ENCODE measurements at places on chromosomes 12 and 14.
A peak's percentile ranks its signal among the peaks of the same experiment; 100 is the strongest.

DNA sequence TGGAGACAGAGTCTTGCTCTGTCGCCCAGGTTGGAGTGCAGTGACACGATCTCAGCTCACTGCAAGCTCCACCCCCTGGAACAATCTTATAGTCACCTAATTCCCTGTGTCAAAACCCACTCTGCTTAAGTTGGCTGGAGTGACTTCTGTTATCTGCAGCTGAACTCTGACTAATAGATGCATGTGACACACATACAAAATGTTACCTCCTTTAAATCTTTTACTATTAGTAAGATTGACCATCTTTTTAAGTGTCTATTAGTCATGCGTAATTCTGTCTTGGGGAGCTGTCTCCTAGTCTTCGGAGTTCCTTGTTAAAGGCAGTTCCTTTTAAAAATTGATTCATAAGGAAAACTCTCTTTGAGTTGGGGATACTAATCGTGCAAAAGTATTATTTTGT lies 7.4 kb downstream of the IFI27L1 start:
- no peak for DNase-seq

DNA sequence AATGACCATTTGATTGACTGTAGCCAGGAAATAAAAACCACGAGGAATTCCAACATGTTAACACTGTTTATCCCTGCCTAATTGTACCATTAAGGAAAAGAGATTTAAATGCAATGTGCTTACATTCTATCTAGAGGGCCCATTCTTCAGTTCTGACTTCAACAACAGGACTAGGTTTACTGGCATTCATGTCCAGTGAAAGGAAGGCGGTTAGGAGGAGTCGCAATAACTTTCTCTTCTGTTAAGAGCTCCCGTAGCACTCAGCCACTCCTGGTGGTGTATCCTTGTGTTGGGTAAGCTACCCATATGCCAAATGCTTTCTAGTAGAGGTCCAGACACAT lies 154.7 kb downstream of the STXBP6 start:
- no peak for DNase-seq

- DNase-seq: no peak
Observed at GRCh38 chr12:95546491-95546813, 4.8 kb downstream of the USP44 start.

DNA sequence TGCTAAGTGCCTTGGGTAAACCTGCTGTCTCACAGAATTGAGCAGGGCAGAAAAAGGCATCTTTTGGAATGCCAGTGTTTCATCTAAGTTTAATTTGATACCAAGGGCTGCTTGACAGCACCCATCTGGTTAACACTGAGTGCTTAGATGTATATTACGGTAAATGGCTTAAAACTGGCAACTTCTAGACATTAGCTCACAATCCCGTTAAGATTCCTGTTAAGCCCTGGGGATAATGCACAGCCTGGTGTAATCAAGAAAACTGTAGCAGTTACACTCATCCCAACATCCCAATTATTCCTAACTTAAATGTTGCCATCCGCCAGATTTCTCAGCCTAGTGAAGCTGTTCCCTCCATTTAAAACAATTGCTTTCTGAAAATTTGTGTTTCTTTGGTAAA lies 29.9 kb downstream of the PPFIBP1 start:
- DNase-seq: no peak

DNA sequence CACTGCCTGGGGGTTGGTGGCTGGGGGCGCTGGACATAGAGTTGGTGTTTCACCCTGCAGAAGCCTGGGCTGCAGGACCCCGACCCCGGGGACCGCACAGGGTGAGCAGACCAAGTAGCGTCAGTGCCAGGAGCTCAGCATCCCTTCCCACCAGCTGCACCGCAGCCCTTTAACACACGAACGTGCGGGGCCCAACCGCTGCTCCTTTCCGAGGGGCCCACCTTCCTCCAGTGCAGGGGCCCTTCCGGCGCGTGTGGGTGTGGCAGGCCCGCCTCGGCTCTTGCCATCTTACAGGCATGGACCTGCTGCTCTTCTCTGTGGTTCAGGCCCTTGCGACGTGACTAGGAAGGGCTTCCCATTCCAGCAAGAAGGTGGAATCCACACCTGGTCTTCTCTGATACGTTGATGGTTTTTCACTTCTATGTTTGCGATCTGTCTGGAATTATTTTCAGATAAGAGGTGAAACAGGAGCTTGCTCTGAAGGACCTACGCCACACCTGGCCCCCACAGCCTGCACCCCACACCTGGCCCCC lies 47.8 kb downstream of the LRCOL1 start:
- DNase-seq: no peak

- DNase-seq: no peak
Observed at GRCh38 chr12:3755898-3756297, 3.0 kb upstream of the CRACR2A start.

GRCh38 chr12:15963271-15963670 lies 52.1 kb downstream of the DERA start:
- DNase-seq: no peak

- no peak for DNase-seq
Observed at GRCh38 chr12:38736821-38737220, 168.6 kb downstream of the CPNE8 start.

GRCh38 chr14:92411941-92412340 lies 89.0 kb downstream of the SLC24A4 start:
- no peak for DNase-seq

DNA sequence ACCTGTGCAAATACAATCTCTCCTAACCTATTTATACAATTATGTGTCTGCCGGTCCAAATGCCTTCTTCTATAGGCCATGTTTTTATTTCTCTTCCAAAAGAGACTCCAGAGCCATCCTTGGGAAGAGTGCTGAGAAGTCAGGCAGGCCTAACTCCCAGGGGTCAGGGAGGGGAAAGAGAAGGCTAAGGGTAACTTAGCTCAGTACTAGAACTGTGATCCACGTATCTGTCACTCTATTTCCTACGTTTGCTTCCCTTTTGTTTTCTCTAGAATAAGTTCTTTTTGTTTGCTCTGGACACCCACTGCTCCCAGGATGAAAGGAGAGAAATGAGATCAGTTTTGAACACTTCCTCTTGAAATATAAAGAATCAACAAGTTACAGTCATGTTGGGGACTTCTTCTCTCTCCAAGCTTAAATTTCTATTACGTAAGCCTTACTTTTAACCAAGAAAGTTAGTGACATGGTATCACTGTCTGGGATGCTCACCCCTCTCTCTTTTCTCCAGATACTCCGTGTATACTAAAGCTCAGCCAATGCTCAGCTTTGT lies 79.2 kb downstream of the DAD1 start:
- no peak for DNase-seq

GRCh38 chr14:29752221-29752923 lies 175.3 kb downstream of the PRKD1 start:
- no peak for DNase-seq

DNA sequence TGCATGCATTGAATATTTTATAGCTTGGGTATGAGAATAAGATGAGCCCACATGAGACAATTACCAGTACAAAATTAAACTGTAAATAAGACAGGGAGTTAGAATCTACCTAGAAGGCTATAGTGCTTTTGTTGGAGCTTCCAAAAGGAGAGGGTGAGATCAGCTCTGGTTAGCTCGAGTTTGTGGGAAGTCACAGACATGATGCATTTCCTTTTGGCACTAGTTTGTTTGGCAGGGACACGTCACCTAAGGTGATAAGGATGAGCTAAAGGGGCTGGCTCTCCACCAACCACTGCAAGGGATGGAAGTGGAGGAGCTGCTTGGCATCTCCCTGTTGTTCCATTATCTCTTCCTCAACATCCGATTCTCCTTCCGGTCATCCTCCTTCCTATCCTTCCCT lies 48.5 kb upstream of the CPM start:
- DNase-seq: no peak

GRCh38 chr14:71398450-71398849 lies 491.2 kb downstream of the PCNX1 start:
- DNase-seq: no peak

- DNase-seq: no peak
Observed at GRCh38 chr12:52242442-52243258, 9.6 kb downstream of the KRT7 start.

DNA sequence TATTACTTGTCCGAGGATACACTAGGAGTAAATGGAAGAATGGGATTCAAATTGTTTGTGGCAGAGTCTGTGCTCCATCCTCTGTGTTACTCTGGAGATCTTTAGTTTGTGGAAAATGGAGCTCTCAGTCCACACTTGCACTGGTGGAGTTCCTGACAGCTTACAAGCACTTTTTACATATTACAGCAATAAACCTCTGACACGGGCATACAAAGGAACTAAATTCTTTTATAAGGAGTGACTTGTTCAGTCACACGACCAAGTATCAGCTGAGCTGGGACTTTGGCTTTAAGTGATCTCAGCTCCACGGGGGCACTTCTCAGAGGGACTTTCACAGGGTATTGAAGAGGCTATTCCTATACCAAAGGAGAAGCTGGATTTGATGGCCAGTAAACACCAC lies 417.5 kb downstream of the LRIG3 start:
- no peak for DNase-seq

DNA sequence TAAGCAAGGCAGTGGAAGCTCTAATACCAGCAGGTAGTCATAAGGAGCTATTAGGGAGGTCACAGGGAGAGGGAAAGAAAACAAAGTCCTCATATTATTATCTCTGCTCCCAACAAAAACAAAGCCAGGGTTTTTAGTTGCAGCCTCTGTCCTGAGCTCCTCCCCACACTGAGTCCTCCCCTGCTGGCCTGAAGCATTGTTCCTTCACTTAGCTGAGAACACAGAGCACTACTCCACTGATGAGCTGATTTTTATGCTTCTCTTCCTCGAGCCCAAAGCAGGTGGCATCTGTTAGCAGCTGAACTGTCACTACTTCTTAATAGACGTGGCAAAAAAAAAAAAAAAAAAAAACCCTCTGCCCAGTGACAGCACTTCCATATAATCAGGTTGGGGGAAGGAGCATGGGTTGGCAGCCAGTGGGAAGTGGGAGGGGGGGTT lies 10.5 kb upstream of the STAC3 start:
- no peak for DNase-seq

- no peak for DNase-seq
Observed at GRCh38 chr12:26130728-26131127, 5.9 kb upstream of the BHLHE41 start.

DNA sequence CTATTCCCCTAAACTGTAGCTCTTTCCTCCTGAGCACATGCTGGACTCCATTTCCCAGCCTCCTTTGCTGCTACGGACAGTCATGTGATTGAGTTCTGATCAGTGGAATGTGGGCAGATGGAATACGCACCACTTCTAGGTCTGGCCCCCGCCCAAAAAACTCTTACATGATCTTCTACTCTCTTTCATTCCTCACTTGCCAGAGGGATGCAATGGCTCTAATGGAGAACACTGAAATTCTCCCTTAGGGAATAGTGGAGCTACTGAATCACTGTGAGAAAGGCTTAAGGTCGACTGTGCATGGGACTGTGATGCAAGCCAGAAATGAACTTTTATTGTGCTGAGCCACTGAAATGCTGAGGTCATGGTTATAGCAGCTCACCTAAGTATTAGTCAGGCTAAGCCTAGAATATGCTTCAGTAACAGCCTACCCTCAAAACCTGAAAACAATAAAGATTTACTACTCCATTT lies 13.0 kb upstream of the TMED2 start:
- no peak for DNase-seq

- DNase-seq: no peak
Observed at GRCh38 chr12:93221841-93222240, 155.9 kb upstream of the NUDT4 start.

DNA sequence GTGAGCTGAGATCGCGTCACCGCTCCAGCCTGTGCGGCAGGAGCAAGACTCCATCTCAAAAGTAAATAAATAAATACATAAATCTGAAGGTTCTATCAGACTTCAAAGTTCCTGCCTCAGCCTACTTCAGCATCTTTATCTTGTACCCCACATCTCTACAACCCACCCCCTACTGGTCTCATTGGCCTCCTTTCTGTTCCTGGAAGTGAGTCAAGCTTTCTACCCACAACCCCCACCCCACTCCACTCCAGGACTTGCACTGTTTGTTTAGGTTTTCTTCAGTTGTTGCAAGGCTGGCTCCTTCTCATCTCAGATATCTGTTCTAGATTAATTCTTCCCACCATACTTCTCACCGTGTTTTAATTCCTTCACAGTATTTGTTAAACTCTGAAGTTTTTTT lies 714 bp upstream of the PSMC6 start:
- DNase-seq: peak; percentile 21

DNA sequence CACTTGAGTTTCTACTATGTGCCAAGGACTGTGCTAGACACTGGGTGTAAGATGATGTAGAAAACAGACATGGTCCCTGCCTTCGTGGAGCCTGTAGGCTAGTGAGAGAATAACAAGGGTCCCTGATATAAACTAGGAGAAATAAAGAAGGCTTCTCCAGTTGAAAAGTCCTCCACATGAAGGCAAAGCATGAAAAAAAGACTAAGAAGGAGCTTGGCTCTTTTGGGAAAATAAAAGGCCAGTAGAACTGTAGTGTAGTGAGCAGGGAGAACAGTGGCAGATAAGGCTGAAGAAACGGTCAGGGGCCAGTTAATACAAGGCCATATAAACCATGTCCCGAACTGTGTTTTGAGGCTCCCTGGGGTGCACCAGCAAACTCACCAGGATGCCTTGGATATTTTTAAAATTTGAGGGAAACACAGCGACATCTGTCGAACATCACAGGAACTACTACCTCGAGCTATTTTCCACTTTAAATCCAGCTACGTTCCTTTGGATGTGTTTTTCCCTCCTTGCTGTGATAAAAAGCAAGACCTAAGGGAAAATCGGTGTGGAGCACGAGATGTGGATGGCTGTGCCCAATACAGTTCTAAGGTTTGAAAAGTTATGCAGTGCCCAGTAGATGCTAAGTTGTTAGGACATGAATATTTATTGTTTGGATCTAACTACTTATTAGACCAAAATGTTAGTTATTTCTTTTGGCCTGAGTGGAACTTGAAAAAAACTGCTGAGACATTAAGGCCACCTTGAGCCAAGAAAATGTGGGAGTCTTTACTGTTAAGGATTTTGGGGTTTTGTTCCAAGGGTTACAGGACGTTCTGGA lies 8.5 kb upstream of the CFL2 start:
- DNase-seq: peak; percentile 10

GRCh38 chr14:78610994-78611393 lies 440.8 kb downstream of the NRXN3 start:
- no peak for DNase-seq

GRCh38 chr14:89405712-89406111 lies 11.3 kb downstream of the FOXN3 start:
- no peak for DNase-seq

- DNase-seq: no peak
Observed at GRCh38 chr12:110849748-110850403, 3.1 kb downstream of the CCDC63 start.

DNA sequence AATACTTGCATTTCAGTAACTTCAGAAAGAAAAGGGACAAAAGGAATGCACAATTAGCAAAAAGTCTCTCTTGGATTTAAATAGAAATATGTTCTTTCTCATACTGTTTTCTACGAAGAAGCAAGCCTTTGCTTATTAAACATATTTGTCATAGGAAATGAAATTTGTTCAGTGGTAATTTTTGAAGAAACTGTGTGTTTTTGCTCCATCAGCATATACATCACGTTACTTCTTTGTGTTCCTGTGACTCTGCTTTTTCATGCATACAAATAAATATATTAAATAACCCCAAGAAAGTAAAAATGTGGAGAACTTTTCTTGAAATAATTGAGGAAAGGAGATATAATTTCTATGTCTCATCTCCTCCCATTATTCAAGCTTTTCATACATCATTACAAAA lies 39.7 kb downstream of the CD163L1 start:
- no peak for DNase-seq

- no peak for DNase-seq
Observed at GRCh38 chr12:93848523-93849101, 171.4 kb downstream of the CRADD start.

GRCh38 chr14:29636870-29637269 lies 290.8 kb downstream of the PRKD1 start:
- no peak for DNase-seq

- no peak for DNase-seq
Observed at GRCh38 chr12:96192926-96193573, 1.1 kb upstream of the ELK3 start.

GRCh38 chr12:91718326-91718725 lies 427.3 kb downstream of the BTG1 start:
- no peak for DNase-seq

Measured in activated T-helper 1 cell treated with anti-CD3 and anti-CD28 coated beads, Interleukin-12 subunit alpha, Interleukin-12 subunit beta, Interleukin-2, Interleukin-4 antibody, amounts not matched to agents 30 ng/mL and 10 ng/mL and 1 ng/mL, durations not matched to agents 14 hours and 24 hours and 36 hours (primary cell).